ENCODE measurements at places on chromosomes 12 and 14. TPM values are rescaled to one million over a fixed set of nuclear protein-coding genes. Genes with fewer than 3 reads are reported as not detected.

GRCh38 chr12:127083008-127083949 is 1183.7 kb upstream of the TMEM132C start:
- H3K27ac ChIP-seq, result no peak overlapping the region
- DNase-seq, result no peak
- no peaks in the 10 kb centered on the region for H3K4me1 ChIP-seq
- H3K36me3 ChIP-seq, result peaks cover 4% of the 10 kb centered on the region

GRCh38 chr12:91777268-91777992 is 368.2 kb downstream of the BTG1 start:
- no peak overlapping the region for H3K4me3 ChIP-seq
- H3K27ac ChIP-seq, result no peak overlapping the region
- no peaks in the 10 kb centered on the region for H3K4me1 ChIP-seq
- H3K27me3 ChIP-seq, result no peaks in the 10 kb centered on the region

The GMFB gene
- 86.2 TPM for total RNA-seq

The CCNT1 gene
- 46.1 TPM for total RNA-seq

GRCh38 chr12:69392179-69392928 is 32.8 kb downstream of the YEATS4 start:
- no peaks in the 10 kb centered on the region for H3K4me1 ChIP-seq
- H3K36me3 ChIP-seq, result peaks cover 1% of the 10 kb centered on the region
- no peak for DNase-seq
